Astrocyte (in vitro differentiated cells and primary cell): ENCODE measurements at places on chromosomes 2 and 18.

DNA sequence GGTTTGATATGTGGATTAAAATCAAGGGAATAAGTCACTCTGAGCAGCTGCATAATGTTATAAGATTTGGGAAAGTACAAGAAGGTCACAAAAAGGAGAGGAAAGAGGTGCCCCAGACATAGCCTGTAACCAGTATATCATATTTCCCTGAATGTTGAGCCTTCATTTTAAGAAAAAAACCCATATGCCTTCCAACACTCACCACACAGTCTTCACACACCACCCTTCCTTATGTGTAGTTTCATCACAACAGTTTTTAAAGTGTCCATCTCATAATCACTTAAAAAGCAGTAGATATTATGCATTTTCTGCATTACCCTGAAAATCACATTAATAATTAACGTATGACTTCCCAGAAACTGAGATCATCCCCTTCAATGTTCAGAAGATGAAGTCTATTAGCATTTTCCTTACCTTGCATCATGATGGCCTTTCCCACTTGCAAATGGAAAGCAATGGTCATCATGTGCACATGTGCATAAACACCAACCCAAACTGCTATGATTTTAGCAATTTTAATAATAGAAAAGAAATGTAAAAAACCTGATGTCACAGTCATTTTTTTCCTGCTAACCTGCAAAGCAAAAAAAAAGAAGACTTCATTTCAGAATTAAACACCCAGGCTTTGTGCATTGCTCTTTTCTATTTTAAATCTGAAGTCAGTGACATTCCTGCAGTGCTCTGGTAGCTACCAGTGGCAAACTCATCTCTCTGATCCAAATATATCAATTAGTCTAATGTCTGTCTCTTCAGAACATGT, 465.0 kb downstream of the SUCLG1 start:
- DNase-seq: no peak

GRCh38 chr2:105787376-105788318, 42.9 kb downstream of the NCK2 start:
- no peak for DNase-seq

DNA sequence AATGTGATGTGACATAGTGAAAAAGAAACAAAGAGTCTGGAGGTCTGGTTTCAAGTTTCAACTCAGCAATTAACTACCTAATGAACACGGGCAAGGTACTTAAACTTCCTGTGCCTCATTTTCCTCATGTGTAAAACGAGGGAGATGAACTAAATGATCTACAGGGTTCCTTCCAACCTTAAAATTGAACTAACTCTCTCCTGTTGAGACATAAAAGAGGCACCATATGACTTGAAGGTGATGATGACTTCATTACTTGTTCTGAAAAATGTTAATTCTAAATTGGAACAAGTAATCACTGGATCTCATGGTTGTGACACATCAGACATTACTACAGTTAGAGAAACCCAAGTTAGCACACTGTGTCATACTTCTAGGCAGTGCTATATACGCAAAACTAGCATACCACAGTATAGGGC, 8.9 kb upstream of the REL start:
- no peak for DNase-seq

DNA sequence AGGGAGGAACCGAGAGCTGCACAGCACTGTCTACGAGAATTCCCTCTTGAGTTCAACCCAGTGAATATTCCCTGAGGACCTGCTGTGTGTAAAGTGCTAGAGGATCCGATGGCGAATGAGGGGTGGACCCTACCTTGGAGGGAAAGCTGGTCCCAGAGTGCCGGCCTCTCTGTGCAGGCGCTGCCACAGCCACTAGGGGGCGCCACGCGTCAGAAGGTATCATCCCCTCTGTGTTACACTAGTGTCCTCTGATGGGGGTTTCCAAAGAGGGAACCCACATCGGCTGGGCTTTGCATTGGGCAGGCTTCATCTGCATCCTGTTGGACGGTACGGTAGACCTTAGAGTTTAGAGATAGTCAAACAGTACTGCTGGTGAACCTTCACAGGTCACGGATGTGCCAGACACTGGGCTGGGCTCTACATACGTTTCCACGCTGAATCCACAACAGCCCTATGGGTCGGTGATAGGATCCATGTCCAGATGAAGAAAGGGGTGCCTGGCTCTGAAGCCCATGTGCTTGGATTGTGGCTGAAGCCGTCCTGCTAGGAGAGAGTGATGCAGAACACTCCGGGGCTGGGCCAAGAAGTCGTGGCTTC, 39.0 kb downstream of the COA5 start:
- no peak for DNase-seq

- DNase-seq: peak; percentile 13
Measured at GRCh38 chr2:204024503-204024902, 87.9 kb downstream of the ICOS start.

DNA sequence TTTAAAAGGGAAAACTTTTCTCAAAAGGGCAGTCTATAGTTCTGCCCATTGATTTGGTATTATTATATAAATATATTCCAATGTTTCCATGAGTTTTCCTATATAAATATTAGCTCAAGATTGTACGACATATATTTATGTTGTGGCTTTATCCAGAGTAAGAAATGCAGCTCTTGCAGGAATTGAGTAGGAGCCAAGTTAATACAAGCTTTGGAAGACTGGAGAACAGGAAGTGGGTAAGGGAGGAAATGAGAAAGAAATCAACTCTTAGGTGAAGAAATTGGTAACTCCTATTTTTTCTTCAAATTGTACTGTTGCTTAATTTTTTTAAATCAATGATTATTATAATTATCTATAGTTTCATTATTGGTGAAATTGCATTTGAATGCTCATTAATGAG, 105.4 kb upstream of the FAM117B start:
- DNase-seq: peak; percentile 67

DNA sequence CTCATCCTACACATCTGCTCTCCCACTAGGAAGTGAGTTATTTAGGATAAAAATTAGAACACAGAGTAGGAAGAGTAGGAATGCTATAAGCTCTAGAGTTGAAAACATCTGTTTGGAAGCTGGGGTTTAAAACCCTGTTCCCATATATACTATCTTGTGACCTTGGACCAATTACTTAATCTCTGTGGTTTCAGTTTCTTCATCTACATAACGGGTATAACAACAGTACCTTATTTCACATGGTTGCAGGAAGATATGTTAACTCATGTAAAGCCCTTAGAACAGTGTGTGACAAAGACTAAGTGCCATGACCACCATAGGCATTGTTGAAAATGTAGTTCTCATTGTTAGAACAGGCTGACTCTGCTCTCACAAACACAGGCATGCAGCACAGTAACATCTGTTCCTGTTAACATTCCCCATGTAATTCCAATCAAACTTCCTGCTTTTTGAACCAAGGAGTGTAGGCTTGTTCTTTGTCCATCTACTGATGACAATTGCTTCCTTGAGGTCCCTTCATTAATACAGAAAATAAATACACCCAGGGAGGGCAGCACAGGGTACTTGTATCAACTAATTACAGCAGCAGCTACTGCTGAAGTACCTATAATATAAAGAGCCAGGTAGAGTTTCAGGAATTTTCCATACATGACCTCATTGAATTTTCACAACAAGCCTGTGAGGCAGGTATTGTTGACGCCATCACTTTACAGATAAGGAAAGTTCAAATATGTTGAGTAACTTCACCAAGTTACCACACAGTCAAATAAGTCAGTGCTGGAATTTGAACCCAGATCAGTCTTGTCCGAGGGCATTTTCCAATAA, 204.2 kb downstream of the L3MBTL4 start:
- DNase-seq: no peak

DNA sequence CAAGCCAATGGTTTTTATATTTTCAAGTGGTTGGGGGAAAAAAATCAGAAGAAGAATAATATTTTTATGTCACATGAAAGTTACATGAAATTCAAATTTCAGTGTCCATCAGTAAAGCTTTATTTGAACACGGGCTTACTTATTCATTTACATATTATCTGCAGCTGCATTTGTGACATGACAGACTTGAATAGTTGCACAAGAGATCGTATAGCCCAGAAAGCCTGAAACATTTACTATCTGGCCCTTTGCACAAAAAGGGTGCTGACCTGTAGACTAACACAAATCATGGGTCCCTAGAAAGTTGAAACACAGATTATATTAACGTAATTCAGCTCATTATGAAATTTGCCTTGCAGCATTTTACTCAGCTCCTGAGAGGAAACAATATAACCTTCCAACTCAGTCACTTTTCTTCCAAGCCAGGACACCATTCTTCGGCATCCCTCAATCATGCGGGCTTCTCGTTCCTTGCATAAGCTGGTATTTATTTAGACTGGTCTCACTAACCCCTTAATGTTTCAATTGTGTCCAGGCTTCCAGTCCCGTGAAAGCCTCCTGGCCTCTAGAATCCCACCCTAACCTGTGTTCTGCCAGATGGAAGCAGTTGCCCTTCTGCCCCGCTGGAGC, 402.7 kb downstream of the SETBP1 start:
- no peak for DNase-seq

GRCh38 chr18:58447402-58448095, 181.3 kb downstream of the ALPK2 start:
- peak; percentile 10 for DNase-seq

DNA sequence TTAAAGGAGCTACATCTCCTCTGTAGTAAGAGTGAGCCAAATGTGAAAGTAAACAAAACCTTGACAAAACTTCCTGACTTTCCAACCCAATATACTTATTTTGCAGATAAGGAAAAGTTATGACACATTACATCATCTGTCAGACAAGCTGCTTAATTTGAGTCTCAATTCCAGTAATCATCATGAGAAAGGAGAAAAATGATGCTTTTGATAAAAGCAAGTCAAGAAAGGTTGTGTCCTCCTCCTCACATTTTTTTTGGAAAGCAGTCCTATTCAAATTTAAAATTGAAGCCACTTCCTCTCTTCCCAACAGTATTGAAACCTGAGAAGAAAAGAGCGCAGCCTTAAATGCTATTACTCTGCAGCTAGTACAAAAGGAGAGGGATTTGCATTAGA, 519.6 kb downstream of the LRP1B start:
- DNase-seq: peak; percentile 48

GRCh38 chr2:134906726-134907125, 11.9 kb upstream of the CCNT2 start:
- DNase-seq: no peak

DNA sequence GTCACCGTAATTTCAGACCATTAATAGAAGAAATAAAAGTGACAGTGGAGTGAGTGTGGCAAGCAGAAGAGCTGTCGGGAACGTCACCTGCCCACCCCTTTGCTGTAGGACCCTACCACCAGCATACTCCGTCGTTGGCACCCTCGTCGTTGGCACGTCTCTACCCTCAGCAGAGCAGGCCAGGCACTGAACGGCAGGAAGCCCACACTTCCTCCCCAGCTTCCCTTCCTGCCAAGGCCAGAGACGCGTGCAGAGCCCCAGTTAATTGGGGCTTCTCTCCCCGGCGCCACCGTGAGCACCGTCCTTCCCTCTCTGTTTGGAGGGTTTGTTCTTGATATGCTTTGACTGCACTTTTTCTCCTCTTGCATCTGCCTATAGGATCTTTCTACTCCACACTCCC, 27.0 kb upstream of the NFATC1 start:
- no peak for DNase-seq

DNA sequence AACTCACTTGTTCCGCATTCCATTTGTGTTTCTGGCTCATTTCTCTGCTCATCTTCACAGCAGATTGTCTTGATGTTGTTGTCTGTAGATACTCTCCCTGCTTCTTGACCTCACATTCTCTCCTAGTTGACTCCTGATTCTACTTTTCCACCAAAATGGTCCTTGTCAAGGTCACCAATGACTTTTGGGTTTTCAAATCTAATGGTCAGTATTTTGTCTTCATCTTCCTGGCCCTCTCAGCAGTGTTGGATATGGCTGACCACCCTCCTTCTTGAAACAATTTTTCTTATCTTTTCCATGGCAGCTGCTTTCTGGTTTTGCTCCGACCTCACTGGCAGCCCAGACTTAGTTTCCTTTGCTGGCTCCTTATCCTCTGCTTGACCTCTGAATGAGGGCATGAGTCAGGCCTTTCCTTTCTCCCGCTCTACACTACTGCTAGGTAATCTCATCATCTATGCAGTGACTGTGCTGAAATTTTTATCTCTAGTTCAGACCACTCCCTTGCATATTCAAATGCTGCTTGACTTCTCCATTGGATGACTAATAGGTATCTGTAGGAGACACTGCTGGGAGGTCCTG, 386.6 kb upstream of the SPRED2 start:
- peak; percentile 14 for DNase-seq

GRCh38 chr2:158948964-158949699, 19.3 kb upstream of the TANC1 start:
- no peak for DNase-seq

DNA sequence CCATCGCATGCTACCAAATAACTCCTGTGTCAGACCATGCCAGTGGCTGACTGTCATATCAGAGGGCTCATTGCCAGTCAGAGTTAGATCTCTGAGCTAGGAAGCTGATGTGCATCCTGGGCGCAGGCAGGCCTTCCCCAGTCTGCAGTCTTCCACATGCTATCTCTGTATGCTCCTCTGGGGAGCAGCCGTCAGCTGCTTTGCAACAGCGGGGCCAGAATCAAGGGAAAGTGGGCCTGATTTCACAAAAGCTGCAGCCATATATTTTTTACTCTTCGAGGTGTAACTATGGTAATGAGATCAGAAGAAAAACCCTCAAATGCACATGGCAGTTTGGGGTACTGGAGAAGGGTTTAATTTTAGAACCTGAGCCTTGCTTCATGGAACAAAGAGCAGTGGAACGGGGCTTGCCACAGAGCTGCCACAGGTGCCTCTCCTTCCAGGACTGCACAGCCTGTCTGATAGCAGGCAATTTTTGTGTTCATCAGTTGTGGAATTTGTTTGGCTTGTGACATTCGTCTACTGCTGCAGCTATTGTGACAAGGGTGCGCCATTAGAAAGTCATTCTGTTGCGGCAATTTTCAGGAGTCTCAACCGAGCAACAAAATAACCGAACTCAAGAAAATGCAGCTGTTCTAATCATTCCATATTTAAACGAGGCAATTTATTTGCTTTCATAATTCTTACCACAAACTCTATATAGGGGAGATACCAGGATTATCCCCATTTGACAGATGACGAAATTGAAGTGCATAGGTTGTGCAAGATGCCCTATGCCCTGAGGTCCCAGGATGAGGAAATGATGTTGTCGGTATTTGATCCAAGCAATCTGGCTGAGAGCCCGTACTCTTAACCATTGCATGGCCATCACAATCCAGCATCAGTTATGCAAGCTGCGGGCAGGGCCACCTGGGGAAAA, 109.6 kb upstream of the CYRIA start:
- no peak for DNase-seq

- no peak for DNase-seq
Measured at GRCh38 chr2:96957244-96957643, 29.1 kb downstream of the FAM178B start.
